GDM1 (cell line): ENCODE measurements at places on chromosomes 2 and 18.

DNA sequence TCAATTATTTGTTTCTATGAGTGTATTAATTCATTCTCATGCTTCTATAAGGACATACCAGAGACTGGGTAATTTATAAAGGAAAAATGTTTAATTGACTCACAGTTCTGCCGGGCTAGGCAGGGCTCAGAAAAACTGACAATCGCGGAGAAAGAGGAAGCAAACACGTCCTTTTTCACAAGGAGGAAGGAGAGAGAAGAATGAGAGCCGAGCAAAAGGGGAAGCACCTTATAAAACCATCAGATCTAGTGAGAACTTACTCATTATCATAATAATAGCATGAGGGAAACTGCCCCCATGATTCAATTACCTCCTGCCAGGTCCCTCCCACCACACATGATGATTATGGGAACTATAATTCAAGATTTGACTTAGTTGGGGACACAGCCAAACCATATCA is 294.0 kb downstream of the DSC3 start:
- DNase-seq = no peak

- DNase-seq = no peak
Observed at GRCh38 chr2:214995926-214996670, 142.3 kb downstream of the ABCA12 start.

- DNase-seq = no peak
Observed at GRCh38 chr2:132941296-132942020, 271.5 kb upstream of the LYPD1 start.

DNA sequence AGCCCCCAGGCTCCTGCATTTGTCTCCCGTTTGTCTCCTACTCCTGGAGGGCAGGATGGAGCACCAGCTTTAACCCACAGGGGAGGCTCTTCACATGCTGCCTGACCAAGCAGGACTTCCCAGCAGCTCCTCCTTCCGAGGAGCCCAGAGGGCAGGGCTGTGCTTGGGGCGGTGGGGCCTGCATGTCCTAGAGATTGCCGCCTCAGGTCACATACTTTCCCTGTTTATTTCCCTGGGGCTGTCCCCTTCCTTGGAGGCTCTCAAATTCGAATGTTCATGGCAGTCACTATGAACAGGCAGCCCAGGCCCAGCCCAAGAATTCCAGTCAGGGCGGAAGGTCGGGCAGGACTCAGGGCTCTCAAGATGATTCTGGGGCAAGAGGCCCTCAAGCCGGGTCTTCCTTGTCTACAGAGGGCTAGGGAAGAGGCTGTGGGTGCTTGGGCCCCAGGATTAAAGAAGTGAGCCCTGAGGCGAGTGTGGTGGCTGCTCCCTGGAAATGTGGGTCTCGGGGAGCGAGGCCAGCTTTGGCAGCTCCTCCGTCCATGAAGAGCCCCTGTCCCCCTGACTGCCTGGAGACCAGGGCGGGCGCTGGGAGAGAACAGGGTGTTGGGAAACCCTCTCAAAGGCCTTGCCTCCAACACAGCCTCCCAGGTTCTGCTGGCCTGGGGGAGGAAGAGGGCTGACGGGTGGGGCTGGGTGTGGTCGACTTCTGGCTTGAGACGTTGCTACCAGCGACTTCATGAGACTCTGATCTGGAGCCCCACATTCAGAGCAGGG is 48.9 kb upstream of the HPCAL1 start:
- no peak for DNase-seq
